ENCODE measurements at places on chromosomes 5 and 9.

DNA sequence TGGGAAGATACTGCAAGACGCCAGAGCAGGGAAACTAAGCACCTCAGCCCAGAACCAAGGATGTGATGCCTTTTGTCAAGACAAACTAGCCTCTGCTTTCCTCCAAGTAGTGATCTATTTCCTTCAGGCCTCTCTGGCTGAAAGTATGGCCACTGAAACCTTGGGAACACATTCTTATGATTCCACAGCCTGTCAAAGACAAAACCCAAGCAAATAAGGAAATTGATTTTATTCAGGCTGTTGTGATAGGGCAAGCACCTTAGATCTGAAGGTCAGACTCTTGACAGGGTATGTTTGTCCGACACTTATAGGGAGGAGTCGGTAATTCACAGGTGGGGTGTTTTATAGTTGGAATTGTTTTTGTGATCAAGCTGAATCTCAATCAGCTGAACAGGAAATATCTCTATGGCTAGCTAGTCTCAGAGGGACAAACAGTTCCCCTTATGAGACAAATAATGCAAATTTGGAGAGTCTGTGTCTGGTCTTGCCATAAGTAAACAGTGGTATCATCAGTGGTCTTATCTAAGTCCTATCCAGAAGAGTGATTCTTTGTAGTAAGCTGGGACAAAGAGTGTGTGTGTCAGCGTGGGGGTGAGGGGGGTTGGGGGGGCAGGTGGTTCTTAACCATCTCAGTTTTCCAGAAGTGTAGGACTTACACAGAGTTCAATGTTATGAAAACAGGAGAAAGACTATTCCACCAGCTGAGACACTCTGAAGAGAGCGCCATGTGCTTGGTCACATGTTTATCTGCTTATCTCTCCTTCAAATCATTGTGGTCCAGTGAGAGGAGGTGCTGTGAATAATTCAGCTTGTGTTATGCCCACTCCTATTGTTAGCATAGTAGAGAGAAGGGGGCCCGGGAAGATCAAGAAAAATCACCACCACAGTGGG lies 6.7 kb upstream of the ZCCHC10 start:
- no peak for DNase-seq

GRCh38 chr5:136087961-136088871 lies 44.4 kb upstream of the SMAD5 start:
- DNase-seq = peak; percentile 49

- no peak for DNase-seq
Measured at GRCh38 chr5:107700481-107700880, 29.7 kb upstream of the EFNA5 start.

GRCh38 chr5:126848253-126848652 lies 71.3 kb downstream of the LMNB1 start:
- DNase-seq = no peak

DNA sequence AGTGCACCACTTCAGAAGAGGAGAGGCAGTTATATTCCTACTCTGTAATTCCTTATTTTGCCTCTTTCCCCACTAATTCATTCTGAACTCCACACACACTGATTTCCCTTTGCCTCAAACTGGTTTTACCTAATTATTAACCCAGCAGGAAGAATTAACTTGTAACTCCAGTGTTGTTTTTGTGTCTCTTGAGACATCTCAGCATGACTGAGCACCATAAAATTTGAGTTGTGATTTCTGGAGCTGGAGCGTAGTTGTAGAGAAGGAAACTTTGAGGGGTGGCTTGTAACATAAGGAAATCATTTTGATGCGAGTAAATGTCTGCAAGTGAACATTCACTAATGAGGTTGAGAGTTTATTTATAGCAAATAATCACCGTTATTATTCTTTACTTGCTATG lies 265.2 kb downstream of the TMEM38B start:
- no peak for DNase-seq

GRCh38 chr9:134224567-134225093 lies 60.3 kb upstream of the RNU6ATAC start:
- no peak for DNase-seq

DNA sequence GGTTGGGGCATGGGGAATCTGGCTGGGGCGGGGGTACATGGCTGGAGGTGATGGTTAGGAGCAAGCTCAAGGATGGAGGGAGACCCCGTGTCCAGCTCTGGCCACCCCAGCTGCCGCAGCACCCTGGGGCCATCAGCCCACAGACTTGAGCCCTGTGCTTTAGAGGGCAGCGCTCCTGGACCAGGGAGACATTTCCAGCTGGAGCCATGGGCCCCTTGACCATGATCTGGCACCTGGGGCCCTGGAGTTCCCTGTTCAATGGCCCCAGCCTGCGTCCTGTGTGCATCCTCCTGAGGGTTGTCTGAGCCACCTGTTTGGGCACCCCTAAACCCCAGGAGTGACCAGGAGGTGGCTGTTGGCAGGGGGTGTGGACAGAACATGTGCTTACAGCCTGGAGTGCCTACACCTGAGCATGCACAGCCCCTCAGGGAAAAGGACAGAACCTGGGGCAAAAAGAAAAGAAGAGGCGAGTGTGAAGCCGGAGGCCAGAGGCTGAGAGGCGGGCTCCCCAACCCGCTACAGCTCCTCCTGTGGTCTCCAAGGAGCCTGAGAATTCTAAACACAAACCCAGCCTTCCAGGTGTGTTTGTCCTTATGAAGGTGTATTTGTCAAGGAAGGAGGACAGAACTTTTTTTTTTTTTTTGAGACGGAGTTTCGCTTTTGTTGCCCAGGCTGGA lies 126.7 kb downstream of the C9orf50 start:
- DNase-seq = peak; percentile 82

DNA sequence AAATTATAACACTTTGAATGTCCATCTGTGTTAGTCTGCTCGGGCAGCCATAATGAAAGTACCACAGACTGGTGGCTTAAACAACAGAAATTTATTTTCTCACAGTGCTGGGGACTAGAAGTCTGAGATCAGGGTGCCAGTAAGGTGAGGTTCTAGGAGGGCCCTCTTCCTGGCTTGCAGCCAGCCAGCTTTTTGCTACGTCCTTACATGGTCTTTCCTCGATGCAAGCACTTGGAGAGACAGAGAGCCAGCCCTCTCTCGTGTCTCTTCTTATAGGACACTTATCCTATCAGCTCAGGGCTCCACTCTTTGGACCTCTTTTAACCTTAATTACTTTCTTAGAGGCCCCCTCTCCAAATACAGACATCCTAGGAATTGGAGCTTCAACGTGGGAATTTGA lies 351.8 kb downstream of the SPOCK1 start:
- DNase-seq = no peak

GRCh38 chr9:87213948-87214347 lies 266.6 kb upstream of the GAS1 start:
- DNase-seq = no peak

DNA sequence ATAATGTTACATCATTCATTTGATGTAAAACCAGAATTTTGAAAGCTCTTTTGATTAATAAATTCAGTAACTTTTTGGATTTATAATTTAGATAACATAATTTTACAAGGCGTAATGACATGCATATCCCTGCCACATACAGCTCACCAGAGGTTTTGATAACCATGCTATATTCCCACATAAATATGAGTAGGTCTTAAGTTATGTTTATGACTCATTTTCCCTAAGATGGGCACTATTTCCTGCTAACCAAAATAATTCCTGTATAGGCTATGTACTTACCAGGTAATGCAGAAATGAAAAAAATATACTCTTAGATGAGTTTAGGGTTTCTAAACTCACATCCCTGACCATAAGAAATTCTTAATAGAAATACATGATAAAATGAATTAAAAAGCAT lies 93.9 kb upstream of the EDIL3 start:
- no peak for DNase-seq

GRCh38 chr5:82603033-82603987 lies 325.2 kb upstream of the RPS23 start:
- DNase-seq = no peak

DNA sequence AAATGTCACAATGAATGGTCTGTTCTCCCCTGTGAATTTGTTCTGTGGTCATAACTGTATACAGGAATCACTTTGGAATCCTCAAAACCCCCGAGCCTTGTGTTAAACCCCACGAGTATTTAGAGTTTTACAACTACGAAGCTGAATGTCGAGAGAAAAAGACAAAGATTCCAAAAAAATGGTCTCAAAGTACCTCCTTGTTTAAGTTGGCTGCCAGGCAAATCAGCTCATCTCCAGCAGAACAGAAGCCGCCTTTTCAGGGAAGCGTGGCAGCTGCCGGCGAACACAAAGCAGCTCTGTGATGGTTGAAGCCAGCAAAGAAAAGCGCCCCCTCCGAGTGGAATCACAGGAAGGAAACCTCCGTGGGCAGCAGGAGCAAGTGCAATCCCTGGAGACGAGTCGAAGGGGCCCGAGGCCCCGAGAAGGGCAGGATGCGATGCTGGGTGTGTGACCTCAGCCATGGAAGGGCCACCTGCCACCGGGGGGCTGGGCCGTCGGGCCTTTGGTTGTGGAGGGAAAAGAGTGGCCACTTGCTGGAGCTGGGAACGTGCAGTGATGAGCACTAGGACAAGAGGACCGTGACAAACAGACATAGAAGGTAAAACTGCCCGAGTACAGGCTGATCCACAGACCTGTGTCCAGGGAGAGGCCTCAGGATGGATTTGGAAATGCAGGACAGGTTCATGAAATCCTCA lies 706.4 kb downstream of the SEMA5A start:
- DNase-seq = no peak

GRCh38 chr5:179802207-179802883 lies 4.3 kb downstream of the MGAT4B start:
- no peak for DNase-seq

GRCh38 chr5:21646469-21646868 lies 1206.7 kb downstream of the CDH12 start:
- no peak for DNase-seq

GRCh38 chr5:179265514-179266290 lies 79.6 kb downstream of the ADAMTS2 start:
- DNase-seq = peak; percentile 65

- DNase-seq = no peak
Measured at GRCh38 chr5:114101153-114101552, 260.7 kb upstream of the KCNN2 start.

GRCh38 chr5:132100672-132101261 lies 27.2 kb downstream of the CSF2 start:
- DNase-seq = no peak

DNA sequence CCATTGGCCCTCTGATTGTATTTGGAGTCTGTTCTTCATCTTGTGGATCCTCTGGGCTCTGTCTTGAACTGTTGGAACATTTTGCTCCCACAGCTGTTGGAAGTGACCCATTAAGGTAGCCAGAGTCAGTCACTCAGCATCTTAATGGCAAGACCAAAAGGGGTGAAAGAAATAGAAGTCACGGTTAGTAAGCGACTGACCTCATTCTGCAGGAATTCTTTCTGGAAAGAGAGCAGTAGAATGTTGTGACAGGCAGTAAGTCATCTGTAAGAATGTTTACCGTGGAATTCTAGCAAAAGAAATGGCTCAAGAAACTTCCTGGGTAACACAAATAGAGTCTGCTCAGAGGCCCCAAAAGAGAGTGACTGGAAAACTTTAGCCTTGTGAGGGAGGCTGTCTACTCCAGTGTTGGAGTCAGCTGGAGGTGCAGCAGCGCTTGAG lies 28.6 kb upstream of the TNC start:
- DNase-seq = no peak

DNA sequence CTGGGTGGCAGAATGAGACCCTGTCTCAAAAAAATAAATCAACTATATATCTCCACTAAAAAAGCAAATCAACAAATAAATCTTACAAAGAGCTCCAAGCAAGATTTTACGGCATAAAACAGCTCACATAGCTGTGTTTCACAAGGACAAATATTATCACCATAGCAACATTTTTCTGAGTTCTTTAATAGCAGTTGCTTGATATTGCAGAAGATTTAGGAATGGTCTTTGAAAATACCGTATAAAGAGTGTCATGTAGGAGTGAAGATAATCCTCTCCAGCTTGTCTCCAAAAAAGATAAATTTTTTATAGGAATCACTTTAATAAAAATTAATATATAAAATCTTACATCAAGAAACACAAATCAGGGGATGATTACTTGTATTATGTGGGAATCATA lies 36.6 kb upstream of the MYOT start:
- no peak for DNase-seq

DNA sequence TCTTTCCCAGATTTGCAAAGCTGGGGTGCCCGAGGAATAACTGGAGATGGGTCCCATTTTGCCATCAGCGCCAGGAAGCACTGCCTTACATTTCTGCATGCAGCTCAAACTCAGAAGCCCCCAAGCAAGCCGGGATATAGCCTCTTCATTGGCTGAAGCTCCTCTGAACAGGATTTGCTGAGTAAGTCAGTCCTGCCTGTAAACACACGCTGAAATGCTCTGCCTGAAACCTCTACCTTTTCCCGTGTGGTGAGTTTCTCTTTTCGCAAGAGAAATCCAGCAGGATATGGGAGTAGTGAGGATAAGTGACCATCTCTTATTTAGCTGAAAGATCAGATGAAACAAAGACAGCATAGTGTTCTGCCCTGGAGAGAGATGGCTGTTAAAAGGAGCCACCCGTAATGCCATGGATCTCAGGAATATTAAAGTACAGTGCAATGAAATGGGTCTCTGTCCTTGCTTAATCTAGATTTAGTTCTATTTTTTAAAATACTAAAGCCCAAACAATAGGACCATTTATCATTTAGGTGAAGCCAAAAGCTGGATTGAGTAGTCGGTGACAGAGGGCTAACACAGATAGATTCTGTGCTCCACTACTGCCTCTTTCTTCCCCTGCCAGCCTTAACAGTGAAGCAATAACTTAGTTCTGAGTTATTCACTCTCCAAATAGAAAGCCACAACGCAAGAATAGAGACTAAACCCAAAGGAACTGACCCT lies 177.5 kb upstream of the PPP2R2B start:
- DNase-seq = no peak

DNA sequence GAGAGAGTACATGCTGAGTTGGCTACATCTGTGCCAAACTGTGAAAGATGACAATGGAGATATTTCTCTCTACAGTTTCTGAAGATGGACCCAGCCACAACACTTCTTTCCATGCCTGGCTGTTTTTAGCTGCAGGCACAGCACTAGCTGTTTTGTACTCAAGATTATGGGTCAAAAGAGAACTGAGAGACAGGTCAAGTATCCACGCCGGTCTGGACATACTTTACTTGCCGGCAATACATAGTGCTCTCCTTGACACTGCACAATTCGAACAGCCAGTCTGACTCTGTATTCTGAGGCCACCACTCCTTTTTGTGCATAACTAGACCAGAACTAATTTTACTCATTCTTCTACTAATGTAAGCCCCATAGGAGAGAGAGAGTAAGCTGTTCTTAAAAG lies 2.6 kb downstream of the PRLR start:
- no peak for DNase-seq

GRCh38 chr5:84825606-84826005 lies 440.9 kb upstream of the EDIL3 start:
- no peak for DNase-seq

All from large intestine (tissue), 12 donors.